Activated naive CD4-positive, alpha-beta T cell treated with anti-CD3 and anti-CD28 coated beads for 36 hours (primary cell): ENCODE measurements at places on chromosomes 7 and 10. TPM values are rescaled to one million over a fixed set of nuclear protein-coding genes. Genes with fewer than 3 reads are reported as not detected.

DNA sequence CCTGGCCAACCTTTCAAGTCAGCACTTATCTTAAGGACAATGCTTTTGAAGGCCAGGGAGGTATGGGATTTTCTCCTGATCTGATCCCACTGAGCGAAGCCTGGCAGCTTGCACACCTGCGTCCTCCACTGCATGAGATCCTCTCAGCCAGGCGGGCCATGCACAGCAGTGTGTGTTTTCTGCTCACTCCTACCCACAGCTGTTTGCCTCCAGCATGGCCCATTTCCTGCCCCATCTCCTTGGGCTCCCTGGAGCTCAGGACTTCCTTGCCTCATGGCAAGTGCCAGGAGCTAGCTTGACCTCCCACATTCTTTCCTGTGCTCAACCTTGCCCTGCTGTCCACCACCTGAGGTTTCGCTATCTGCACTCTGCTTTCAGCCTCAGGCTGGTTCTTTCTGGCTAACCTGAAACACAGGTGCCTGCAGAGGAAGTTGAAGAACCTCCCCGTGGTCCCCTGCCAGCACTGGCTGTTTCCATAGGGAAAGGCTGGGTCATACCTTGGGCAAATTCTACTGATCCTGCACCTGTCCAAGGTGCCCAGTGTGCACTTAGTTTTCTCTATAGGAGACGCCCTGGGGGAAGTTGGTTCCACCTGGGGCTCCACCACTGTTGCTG, 43.9 kb upstream of the EEPD1 start:
- DNase-seq: no peak

GRCh38 chr7:71544816-71545215, 412.9 kb downstream of the GALNT17 start:
- DNase-seq: no peak

ECHS1 gene
- total RNA-seq: 48.7 TPM

DNA sequence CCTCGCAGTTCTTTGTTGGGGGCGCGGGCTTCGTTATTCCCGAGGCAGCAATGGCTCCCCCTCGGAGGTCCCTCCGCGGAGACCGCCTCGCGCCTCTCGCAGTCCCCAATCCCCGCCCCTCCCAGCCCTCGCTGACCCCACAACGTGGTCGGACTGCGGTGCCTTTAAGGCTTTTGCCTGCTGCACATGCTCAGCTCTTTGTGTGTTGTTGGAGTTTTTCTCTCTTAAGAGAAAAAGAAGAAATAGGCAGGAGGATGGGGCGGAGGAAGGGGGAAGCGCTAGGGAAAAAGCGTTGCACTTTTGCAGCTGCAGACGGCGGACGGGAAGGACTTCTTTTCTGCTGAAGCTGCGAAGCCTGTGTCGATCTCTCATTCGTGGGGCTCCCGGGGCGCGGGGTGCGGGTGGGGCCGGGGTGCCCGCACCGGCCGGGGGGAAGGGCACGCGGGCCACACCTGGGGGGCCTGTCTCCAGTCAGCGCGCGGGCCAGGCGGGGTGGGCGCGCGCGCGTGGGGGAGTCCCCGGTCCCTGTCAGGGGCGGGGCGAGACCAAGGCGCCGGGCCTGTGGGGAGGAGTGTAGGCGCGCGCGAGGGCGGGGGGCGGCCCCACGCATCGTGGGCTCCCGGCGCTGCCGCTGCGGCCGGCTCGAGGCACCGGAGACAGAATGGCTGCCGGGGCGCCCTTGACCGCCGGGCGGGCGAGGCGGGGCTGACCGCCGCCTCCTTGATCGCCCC, 445 bp upstream of the ATRNL1 start:
- DNase-seq: peak; percentile 12

- no peak for DNase-seq
Measured at GRCh38 chr7:36583318-36583717, 141.0 kb downstream of the AOAH start.

DNA sequence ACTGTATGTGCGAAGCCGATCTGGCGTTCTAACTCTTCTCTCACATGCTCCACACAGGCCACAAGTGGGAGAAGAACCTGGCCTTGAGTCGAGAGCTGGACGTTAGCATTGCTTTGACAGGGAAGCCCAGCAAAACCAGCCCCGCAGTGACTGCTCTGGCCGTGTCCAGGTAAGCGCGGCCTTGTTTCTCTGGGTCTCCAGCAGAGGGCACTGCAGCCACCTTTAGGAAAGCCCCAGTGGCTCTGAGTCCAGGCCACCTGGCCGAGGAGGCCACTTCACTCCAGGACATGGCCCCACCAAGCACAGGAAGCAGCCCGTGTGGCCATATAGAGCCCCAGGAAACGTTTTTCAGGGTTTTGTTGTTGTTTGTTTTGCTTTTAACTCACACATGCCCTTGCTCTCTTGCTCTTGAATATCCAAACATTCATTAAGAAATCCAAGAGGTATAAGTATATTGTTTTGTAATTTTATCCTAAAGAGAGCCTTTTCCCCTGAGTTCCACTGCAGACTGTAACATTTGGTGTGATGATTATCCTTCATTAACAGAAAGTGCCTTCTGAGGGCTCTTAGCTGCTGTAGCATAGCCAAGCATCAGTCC, 41.8 kb upstream of the LRRC18 start:
- peak; percentile 45 for DNase-seq

OR2A12 gene
- total RNA-seq: not detected

- DNase-seq: no peak
Measured at GRCh38 chr10:106636766-106637491, 527.6 kb downstream of the SORCS1 start.

- no peak for DNase-seq
Measured at GRCh38 chr10:11208243-11208642, 190.6 kb downstream of the CELF2 start.

CREM gene
- total RNA-seq: 107 TPM

- no peak for DNase-seq
Measured at GRCh38 chr7:70533614-70534013, 598.3 kb upstream of the GALNT17 start.

GRCh38 chr7:27362026-27362425, 119.4 kb downstream of the EVX1 start:
- DNase-seq: no peak

DNA sequence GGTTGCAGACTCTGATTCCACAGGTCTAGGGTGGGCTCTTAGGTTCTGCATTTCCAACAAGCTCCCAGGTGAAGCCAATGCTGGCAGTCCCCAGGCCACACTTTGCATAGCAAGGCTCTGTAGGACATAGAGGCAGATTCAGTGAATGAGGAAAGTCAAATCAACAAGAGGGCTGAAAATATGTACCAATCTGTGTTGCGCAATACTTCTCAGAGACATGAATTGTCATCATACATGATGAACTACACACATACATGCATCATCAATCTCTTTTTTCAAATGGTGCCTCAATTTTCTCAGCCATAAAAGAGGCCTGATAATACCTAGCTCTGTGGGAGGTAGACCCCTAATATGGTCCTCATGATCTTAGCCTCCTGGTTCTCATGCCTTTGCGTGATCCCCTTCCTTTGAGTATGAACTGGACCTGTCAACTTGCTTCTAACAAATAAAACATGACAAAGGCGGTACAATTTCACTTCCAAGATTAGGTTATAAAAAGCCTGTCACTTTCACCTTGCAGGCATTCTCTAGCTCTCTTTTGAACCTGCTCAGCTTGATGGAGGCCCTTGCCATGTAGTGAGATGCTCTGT, 49.0 kb downstream of the PIK3CG start:
- no peak for DNase-seq

GRCh38 chr10:86349940-86350630, 16.5 kb downstream of the GRID1 start:
- no peak for DNase-seq
